ENCODE measurements at places on chromosomes 16 and 17.

DNA sequence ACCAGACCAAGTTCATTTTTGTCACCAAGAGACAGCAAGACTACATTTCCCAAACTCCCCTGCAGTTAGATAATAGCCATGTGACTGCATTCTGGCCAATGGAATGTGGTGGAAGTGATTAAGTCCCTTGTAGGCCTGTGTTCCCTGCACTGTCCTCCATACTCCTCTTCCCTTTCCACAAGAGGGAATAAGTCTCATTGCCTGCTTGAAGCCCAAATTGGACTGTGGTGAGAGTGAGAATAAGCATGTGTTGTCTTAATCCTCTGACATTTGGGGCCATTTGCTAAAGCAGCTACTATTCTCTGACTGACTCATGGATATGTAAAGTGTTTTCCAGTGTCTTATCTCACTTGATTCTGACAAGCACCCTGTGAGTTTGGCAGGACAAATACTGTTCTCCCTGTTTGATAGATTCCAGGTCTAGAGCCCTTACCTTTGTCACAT lies 20.7 kb downstream of the PIK3R6 start:
- DNase-seq: peak; percentile 6

- DNase-seq: no peak
Observed at GRCh38 chr17:2180768-2181167, 122.8 kb downstream of the SMG6 start.

GRCh38 chr16:88455610-88456355 lies 2.7 kb downstream of the ZFPM1 start:
- DNase-seq: no peak

- DNase-seq: no peak
Observed at GRCh38 chr17:14454746-14455145, 153.9 kb downstream of the HS3ST3B1 start.

- DNase-seq: no peak
Observed at GRCh38 chr17:66322764-66323163, 20.4 kb downstream of the PRKCA start.

DNA sequence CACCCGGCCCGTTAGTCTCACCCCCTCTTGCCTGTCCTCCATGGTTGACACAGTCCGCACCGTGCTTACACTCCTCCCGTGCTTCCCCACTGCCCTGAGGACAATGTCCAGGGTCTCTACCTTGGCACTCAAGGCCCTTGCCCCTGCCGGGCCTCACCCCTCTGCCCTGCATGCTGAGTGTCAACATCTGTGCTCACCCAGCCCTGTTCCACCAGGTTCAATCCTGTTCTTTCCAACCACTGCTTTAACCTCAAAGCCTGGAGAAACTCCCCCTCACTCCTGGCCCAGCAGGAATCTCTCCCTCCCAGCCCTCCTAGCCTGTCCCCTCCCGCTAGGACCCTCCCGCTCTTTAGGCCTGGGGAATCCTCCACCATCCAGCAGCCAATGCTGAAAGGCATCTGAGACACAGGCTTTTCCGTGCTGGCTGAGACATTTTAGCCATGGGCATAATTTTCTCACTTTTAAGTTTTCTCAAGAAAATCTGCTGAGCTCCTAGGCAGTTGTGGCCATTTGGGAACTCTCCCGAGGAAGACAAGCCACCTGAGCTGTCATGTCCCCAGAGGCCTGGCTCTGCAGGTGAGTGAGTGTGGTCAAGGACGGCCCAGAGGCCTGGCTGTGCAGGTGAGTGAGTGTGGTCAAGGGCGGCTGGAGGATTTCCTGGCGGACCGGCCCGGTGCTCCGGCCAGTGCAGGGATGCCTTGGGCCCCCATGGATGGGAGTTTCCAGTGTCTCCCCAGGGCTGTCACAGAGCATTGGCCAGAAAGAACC lies 10.8 kb upstream of the P2RX1 start:
- no peak for DNase-seq

DNA sequence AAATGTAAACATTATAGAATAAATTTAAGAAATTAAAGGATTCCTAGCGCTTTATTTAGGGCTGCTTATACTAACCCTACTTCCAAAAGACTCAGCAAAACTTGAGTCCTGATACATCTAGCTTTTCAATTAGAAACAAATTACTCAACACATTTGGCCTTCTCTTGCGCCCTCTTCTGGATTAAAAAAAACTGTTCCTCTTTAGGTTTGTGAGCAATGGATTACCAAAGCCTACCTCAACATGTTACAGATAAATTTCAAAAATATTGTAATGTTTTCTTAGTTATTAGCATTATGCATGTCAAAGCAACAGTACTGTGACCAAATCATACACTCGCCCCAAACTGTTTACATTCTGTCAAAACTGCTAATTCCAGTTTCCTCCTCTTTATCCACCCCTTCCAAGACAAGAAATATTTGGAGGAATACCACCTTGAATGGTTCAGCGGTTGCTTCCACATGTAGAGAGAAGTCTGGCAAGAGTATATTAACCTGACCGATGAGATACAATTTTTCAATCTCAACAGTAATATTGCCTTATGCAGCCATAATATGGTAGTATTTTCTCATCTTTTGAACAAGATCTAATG lies 2.7 kb downstream of the NUFIP2 start:
- DNase-seq: peak; percentile 75

- no peak for DNase-seq
Observed at GRCh38 chr16:3214904-3215600, 19.9 kb downstream of the ZNF200 start.

DNA sequence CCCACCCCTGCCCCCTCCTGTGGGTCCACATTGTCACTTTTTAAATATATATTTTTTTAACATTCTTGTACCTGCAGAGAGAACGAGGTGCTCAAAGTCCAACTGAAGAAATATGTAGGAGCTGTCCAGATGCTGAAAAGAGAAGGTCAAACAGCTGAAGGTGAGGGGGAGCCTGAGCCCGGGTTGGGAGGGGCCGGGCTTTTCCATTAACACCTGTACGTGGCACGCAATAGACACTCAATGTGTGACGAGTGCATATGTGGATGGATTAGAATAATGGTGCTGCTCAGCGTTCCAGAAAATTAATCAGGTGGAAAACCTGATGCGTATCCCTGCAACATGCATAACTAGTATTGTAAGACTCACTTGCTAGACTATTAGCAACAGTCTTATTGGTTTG lies 223.0 kb downstream of the SNX29 start:
- DNase-seq: no peak

DNA sequence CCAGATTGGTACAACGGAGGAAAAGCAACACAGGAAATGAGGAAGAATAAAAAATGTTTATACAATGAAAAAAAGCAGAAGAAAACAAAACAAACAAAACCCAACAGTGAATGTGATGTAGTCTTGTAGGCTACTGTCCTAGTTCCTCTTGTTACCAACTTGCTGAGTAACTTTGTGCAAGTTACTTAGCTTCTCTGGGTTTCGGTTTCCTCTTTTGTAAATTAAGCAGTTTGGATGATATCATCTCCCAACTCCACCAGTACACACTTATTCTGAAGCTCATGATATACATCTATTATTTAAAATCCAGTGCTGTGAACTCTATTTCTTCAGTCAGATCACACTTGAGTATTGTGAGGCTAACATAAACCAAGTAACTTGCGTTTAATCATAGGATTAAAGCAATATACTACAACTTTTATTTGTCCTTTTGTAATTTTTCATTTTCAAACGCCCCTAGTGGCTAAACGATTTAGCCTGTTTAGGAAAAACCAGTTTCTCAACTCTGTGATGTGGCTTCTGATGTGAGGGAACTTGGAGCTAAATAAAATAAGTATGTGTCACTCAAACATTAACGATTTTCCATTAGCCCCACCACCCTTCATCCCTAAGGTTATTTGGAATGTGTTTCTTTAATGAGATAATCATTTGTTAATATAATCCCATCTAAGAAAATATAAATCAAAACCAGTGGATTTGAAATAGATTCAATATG lies 1.4 kb upstream of the UNK start:
- DNase-seq: peak; percentile 68

GRCh38 chr17:7560172-7561027 lies 1.3 kb upstream of the SENP3 start:
- no peak for DNase-seq

GRCh38 chr16:3356118-3356517 lies 429 bp downstream of the OR2C1 start:
- DNase-seq: no peak

GRCh38 chr16:11224096-11224893 lies 31.7 kb downstream of the SOCS1 start:
- no peak for DNase-seq

DNA sequence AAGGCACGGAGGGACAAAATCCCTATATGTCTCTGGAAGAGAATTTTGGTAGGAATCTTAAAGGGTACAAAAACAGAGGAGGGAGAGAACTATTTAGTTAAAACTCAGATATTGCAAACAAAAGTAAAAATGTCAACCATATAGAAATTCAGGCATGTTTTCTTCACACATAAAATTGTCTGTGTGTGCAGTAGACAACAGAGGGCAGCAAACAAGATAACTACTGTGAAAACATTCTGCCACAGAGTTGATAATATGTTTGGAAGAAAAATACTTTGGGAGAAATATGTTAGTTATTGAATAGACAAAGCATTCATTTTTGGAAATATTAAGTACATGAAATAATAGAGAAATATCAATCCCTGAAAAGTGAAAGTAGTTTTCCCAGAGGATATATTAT lies 56.2 kb downstream of the SNX11 start:
- no peak for DNase-seq

- peak; percentile 45 for DNase-seq
Observed at GRCh38 chr17:2123375-2124251, 68.7 kb downstream of the HIC1 start.

DNA sequence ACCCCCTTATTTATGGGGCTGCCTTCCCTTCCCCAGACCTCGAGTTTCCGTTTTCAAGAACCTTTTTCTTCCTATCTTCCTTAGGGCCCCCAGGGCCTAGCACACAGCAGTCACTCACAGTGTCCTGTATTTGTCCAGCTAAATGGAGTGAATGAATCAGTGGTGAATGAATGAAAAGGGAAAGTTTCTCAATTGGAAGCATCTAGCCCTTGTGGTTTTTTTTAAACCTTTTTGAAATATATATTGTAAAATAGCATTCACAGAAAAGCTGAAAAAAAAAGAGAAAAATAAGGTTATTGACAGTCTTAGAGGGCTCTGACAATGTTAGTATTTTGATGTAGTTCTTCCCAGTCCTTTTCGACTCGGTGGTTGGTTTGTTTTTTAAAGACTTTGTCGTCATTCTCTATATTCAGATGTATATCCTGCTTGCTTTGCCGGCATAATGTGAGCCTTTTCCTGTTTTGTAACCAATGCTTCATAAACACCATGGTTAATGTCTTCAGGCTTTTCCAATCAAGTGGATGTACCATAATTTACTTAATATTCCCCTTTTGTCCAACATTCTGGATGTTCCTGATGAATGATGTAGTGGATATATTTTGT lies 45.3 kb downstream of the RAI1 start:
- DNase-seq: peak; percentile 75

DNA sequence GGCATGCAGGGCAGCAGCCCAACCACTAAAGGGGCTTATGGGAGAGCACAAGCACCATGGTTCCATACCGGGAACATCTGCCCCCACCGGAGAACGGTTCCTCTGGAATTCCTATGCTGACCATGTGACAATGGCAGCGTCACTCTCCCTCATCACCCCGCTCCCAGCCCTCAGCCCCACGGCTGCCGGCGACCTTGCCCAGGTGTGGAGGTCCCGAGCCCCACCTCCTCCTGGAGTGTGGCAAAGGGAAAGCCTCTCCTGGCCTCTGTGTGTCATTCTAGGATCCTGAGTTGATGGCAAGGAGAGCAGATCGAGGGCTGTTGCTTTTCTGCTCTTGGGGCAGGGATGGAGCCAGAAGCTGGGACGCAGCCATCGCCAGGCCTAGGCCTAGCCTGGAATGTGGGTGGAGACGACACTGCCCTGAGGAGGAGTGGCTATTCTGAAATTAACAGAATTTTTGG lies 17.8 kb upstream of the RNPS1 start:
- no peak for DNase-seq
